Sigmoid colon (tissue), 7 donors: ENCODE measurements at places on chromosomes 5 and 9.
A peak's percentile ranks its signal among the peaks of the same experiment; 100 is the strongest.

DNA sequence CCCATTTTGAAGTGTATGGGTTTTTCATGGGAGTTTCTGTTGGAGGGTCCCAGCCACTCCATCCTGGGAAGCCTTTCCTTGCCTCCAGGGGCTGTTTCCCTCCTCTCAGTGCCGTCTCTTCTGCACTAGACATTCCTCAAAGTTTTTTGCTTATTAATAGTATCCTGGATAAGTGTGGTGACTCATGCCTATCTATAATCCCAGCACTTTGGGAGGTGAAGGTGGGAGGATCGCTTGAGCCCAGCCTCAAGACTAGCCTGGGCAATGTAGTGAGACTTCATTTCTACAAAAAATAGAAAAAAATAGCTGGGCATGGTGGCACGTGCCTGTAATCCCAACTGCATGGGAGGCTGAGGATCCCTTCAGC is 43.1 kb downstream of the RALGPS1 start:
- no peaks in the 10 kb centered on the region for H3K27me3 ChIP-seq
- H3K4me3 ChIP-seq, result no peak overlapping the region
- peak overlapping the region; percentile 57 for H3K27ac ChIP-seq
- DNase-seq, result no peak
- H3K4me1 ChIP-seq, result peaks cover 48% of the 10 kb centered on the region

DNA sequence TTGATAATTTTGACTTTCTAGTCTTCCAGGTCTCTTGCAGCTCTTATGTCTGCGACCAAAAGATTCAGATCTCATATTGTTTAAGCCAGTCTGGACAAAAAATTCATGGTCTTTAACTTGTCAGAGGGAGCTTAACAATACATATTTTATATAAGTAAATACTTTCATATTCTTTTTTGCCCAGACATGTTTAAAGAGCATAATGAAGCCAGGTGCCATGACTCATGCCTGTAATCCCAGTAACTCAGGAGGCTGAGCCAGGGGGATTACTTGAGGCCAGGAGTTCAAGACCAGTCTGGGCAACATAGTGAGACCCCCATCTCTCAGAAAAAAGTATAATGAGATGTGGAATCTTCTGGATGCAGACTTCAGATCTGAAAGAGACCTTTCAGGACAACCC is 69.8 kb downstream of the JMY start:
- no peak overlapping the region for H3K27ac ChIP-seq
- no peaks in the 10 kb centered on the region for H3K4me1 ChIP-seq
- no peaks in the 10 kb centered on the region for H3K27me3 ChIP-seq
- no peak overlapping the region for H3K4me3 ChIP-seq

GRCh38 chr5:138874771-138875551 is at the start of gene LRRTM2:
LRRTM2 (minus strand) TSS chr5:138875335; CDS start chr5:138874911, 424 bp downstream.
- no peaks in the 10 kb centered on the region for H3K4me1 ChIP-seq
- DNase-seq, result no peak
- peak within 1 kb of the TSS; percentile 47 for H3K27ac ChIP-seq
- peak within 1 kb of the TSS; percentile 17 for H3K4me3 ChIP-seq

- no peak overlapping the region for H3K4me3 ChIP-seq
- no peak overlapping the region for H3K27ac ChIP-seq
- no peaks in the 10 kb centered on the region for H3K4me1 ChIP-seq
- H3K36me3 ChIP-seq, result peaks cover 69% of the 10 kb centered on the region
- no peak for DNase-seq
Observed at GRCh38 chr9:133048595-133048994, 13.2 kb upstream of the CEL start.

- no peaks in the 10 kb centered on the region for H3K27me3 ChIP-seq
- H3K36me3 ChIP-seq, result peaks cover 7% of the 10 kb centered on the region
- no peak for DNase-seq
- no peak overlapping the region for H3K4me3 ChIP-seq
Observed at GRCh38 chr9:113503613-113504211, 40.2 kb downstream of the RGS3 start.

DNA sequence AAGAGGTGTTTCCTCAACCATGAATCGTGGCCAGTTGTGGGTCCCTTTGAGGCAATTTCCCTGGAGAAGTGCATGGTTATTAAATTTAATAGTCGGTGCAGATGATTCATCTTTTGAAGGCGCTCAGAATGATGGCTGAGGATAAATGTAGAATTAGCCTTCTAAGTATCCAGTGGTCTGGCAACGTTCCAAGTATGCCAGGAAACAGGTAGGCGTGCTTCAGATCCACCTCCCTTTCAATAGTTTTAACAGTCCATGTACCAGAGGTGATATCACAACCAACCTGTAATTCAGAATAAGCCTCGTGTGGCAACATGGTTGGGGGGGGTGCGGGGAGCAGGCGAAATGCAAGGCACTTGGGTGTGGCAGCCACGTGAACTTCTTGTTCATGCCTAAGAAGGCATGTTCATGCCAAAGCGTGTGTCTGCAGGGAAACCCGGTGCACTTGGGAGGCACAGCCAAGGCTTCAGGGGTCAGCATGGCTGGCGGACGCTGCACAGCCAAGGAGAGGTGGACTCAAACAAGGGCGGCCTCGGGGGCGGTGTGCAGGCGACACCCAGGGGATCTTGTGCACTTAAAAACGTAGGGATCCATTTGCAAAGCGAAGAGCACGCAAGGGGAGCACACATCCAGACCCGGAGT is 5.2 kb upstream of the NKD2 start:
- DNase-seq, result peak; percentile 63
- H3K4me3 ChIP-seq, result no peak overlapping the region
- peak overlapping the region; percentile 69 for H3K27ac ChIP-seq
- H3K36me3 ChIP-seq, result no peaks in the 10 kb centered on the region
- no peaks in the 10 kb centered on the region for H3K27me3 ChIP-seq

DNA sequence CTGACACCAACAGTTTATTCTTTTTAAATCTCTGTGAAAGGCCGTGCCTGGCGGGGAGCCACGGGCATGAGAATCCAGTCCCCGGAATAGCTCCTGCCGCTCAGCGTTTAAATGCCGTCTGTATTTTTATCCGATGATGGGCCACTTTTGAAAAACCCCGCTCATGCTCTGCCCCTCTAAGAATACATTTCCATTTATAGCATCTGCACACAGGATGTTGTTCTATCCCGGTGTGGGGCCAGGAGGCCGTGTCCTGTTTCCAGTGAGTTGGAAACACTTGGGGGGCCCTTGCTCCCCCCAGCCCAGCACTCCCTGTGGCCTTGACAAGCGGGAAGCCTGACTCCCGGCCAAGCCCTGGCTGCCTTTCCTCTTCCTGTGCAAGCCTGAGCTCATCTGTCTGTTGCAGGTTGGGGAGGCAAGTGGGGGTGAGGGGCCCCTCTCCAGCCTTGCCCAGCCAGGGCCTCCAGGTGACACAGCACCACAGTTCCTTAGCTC is 39.0 kb downstream of the ERGIC1 start:
- peak; percentile 97 for DNase-seq
- H3K36me3 ChIP-seq, result no peaks in the 10 kb centered on the region
- peak overlapping the region; percentile 85 for H3K27ac ChIP-seq
- H3K4me1 ChIP-seq, result peaks cover 74% of the 10 kb centered on the region
- H3K27me3 ChIP-seq, result no peaks in the 10 kb centered on the region

DNA sequence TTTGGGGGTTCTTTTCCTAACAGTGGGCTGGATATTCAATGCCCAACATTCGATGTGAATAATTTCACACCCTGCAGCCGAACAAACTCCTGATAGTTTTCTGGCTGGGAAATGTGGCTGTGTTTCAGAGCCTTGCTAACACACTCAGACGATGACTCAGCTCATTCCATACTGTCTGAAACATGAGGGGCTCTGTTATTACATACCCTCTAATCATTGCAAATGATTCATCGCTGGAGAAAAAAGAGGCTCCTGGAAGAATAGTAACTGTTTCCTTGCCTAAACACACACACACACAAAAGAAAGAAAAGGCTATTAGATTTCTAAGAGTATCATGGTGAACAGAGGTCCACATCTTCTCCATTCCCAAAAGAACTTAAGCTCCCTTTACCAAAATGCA is 75.8 kb downstream of the OXCT1 start:
- no peak overlapping the region for H3K4me3 ChIP-seq
- H3K27me3 ChIP-seq, result no peaks in the 10 kb centered on the region
- DNase-seq, result no peak
- H3K4me1 ChIP-seq, result peaks cover 28% of the 10 kb centered on the region
- no peaks in the 10 kb centered on the region for H3K36me3 ChIP-seq

GRCh38 chr9:127033061-127033460 is 89.4 kb downstream of the ANGPTL2 start:
- no peaks in the 10 kb centered on the region for H3K27me3 ChIP-seq
- no peak overlapping the region for H3K27ac ChIP-seq
- H3K4me1 ChIP-seq, result peaks cover 10% of the 10 kb centered on the region
- no peak for DNase-seq
- no peaks in the 10 kb centered on the region for H3K36me3 ChIP-seq

DNA sequence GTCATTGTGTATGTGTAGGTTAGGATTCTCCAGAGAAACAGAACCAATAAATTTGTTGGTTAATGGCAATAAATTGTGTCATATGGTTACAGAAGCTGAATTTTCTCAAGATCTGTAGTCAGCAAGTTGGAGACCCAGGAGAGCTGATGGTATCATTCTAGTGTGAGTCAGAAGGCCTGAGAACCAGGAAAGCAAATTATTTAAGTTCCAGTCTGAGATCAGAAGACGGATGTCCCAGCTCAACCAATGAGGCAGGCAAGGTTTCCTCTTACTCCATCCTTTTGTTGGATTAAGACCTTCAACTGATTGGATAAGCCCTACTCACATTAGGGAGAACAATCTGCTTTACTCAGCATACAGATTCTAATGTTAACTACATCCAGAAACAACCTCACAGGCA is 656.3 kb downstream of the ANXA1 start:
- H3K27ac ChIP-seq, result no peak overlapping the region
- H3K36me3 ChIP-seq, result no peaks in the 10 kb centered on the region
- H3K27me3 ChIP-seq, result no peaks in the 10 kb centered on the region
- no peak overlapping the region for H3K4me3 ChIP-seq
- no peaks in the 10 kb centered on the region for H3K4me1 ChIP-seq

DNA sequence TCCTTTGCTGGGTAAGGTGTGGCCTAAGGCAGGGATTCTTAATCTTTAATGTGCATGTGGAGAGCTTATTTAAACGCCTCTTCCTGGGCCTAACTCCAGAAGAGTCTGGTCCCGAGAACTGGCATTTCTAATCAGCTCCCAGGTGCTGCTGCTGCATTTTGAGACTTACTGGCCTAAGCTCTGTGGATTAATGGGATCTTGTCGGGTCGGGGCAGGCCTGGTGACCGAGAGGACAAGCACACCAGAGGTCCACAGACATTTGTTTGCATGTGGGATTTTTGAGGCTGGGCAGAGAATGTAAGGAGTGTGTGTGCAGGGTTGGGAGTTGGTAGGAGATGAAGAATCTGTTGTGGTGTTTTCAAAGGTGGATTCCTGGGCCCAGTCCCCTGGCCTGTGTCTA is 95.0 kb upstream of the DAP start:
- no peaks in the 10 kb centered on the region for H3K27me3 ChIP-seq
- no peaks in the 10 kb centered on the region for H3K36me3 ChIP-seq
- H3K4me1 ChIP-seq, result no peaks in the 10 kb centered on the region
- H3K27ac ChIP-seq, result no peak overlapping the region

- no peaks in the 10 kb centered on the region for H3K27me3 ChIP-seq
- no peak for DNase-seq
- H3K4me1 ChIP-seq, result no peaks in the 10 kb centered on the region
- H3K27ac ChIP-seq, result no peak overlapping the region
Observed at GRCh38 chr5:2095011-2095410, 212.3 kb upstream of the IRX4 start.

GRCh38 chr5:6590581-6590980 is 42.3 kb downstream of the NSUN2 start:
- no peak overlapping the region for H3K4me3 ChIP-seq
- H3K27me3 ChIP-seq, result no peaks in the 10 kb centered on the region
- H3K36me3 ChIP-seq, result no peaks in the 10 kb centered on the region
- no peak overlapping the region for H3K27ac ChIP-seq

- H3K27ac ChIP-seq, result no peak overlapping the region
- no peaks in the 10 kb centered on the region for H3K36me3 ChIP-seq
- H3K4me1 ChIP-seq, result no peaks in the 10 kb centered on the region
- H3K27me3 ChIP-seq, result no peaks in the 10 kb centered on the region
- no peak for DNase-seq
- H3K4me3 ChIP-seq, result no peak overlapping the region
Observed at GRCh38 chr5:116559673-116560164, 14.9 kb downstream of the SEMA6A start.

DNA sequence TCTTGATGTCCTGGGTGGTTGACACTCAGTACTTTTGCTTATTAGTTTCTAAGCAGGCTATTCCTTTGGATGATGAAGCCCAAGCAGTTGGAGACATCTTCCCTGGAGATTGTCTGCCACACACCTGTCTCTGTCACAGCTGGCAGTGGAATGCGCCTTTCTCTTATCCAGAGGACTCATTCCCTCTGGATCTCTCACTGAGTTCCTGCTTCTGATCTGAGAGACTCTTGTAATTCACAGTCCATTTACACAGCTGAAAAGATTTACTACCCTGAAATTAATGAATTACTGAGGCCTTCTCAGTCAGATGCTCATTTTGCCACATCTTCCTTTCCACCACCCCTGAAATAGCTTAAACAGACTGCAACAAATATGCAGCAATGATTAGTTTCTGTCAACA is 15.9 kb downstream of the TAL2 start:
- H3K36me3 ChIP-seq, result no peaks in the 10 kb centered on the region
- H3K27ac ChIP-seq, result no peak overlapping the region
- H3K27me3 ChIP-seq, result no peaks in the 10 kb centered on the region
- H3K4me3 ChIP-seq, result no peak overlapping the region
- DNase-seq, result no peak

- no peak overlapping the region for H3K4me3 ChIP-seq
- no peaks in the 10 kb centered on the region for H3K36me3 ChIP-seq
- no peaks in the 10 kb centered on the region for H3K27me3 ChIP-seq
- no peak for DNase-seq
Observed at GRCh38 chr9:99189887-99190596, 31.7 kb downstream of the ALG2 start.

DNA sequence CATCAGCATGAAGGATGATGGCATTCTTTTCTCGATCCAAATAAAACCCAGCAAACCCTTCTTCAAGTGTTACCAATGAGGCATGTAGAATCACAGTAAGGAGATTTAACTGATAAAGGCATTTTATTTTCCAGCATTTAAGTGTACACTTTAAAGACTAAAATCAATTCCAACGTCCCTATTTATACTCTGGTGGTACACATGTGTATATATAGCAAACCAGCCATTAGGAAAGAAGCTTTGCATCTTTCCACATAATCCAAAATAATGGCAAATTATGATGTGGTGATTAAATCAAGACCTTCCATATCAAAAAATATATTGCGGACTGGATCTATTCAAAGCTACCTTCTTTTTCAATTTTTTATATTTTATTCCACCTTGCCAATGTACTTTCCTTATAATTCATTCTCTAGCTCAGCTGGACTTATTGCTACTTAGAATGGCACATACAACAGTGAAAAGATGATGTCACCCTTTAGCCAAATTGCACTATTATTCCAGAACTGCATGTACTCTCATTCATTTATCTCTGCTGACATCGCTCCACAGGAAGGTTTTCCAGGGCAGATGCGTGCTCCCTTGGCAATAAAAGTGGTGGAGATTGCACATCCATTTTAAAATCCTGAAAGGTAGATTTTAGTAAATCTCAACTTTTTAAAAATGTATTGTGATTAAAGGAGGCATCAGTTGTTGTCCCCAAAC is 63.3 kb upstream of the SLC30A5 start:
- no peaks in the 10 kb centered on the region for H3K4me1 ChIP-seq
- no peak overlapping the region for H3K4me3 ChIP-seq
- no peak for DNase-seq
- no peaks in the 10 kb centered on the region for H3K36me3 ChIP-seq
